Upper lobe of right lung (tissue), 1 donor: ENCODE measurements at places on chromosomes 5 and 9. TPM values are rescaled to one million over a fixed set of nuclear protein-coding genes. Genes with fewer than 3 reads are reported as not detected.

ERAP2 gene
- total RNA-seq, result 26.9 TPM

DNA sequence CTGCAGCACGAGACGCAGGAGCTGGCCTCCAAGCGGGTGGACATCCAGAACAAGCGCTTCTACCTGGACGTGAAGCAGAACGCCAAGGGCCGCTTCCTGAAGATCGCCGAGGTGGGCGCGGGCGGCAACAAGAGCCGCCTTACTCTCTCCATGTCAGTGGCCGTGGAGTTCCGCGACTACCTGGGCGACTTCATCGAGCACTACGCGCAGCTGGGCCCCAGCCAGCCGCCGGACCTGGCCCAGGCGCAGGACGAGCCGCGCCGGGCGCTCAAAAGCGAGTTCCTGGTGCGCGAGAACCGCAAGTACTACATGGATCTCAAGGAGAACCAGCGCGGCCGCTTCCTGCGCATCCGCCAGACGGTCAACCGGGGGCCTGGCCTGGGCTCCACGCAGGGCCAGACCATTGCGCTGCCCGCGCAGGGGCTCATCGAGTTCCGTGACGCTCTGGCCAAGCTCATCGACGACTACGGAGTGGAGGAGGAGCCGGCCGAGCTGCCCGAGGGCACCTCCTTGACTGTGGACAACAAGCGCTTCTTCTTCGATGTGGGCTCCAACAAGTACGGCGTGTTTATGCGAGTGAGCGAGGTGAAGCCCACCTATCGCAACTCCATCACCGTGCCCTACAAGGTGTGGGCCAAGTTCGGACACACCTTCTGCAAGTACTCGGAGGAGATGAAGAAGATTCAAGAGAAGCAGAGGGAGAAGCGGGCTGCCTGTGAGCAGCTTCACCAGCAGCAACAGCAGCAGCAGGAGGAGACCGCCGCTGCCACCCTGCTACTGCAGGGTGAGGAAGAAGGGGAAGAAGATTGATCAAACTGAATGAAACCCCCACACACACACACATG, 654 bp downstream of the PURA start:
- H3K4me3 ChIP-seq, result peak overlapping the region; percentile 77
- no peaks in the 10 kb centered on the region for H3K27me3 ChIP-seq
- peak overlapping the region; percentile 92 for H3K27ac ChIP-seq
- H3K36me3 ChIP-seq, result no peaks in the 10 kb centered on the region
- H3K4me1 ChIP-seq, result peaks cover 57% of the 10 kb centered on the region

- H3K36me3 ChIP-seq, result no peaks in the 10 kb centered on the region
- peaks cover 15% of the 10 kb centered on the region for H3K4me1 ChIP-seq
- H3K27ac ChIP-seq, result peak overlapping the region; percentile 59
Measured at GRCh38 chr9:98120476-98120875, 1.5 kb upstream of the TRIM14 start.

DNA sequence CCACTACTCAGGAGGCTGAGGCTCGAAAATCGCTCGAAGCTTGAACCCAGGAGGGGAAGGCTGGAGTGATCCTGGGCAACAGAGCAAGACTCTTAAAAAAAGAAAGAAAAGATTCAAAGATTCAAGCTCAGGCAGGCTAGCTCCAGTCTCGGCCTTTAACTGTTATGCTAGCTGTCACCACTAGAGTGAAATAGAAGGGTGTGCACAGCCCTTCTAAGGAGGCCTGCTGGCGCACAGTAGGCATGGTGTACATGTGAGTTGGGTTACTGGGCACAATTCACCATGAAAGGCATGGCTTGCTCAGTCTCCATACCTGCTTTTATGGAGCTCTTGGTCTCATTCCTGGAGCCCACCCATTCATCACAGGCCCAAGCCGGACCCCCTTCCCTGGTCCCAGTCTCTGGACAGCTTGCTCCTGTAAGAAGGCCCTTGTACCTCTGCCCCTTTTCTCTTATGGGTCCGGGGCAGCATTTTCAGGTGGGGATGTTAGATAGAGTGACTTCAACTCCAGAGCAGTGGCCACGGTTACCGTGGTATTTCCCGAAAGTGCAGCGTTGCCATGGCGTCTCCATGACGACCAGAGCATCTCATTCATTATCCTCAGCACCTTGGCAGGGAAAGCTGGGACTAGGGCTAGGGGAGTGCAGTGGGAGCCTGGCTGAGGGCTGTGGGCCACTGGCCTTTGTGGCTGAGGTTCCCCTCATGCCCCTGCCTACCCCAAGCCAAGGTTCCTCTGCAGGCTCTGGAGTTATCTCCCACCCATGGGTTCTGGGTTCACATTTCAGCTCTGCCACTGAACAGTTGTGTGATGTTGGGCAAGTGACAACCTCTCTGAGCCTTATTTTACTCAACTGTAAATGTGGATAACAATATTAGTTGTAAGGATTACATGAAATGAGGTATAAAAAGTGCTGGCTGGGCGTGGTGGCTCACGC, 5.7 kb downstream of the NDST1 start:
- peaks cover under 1% of the 10 kb centered on the region for H3K36me3 ChIP-seq
- no peaks in the 10 kb centered on the region for H3K27me3 ChIP-seq
- H3K4me1 ChIP-seq, result peaks cover 88% of the 10 kb centered on the region
- H3K4me3 ChIP-seq, result no peak overlapping the region
- H3K27ac ChIP-seq, result peak overlapping the region; percentile 55
- DNase-seq, result no peak

LHX3 gene
- total RNA-seq, result not detected

- H3K27me3 ChIP-seq, result no peaks in the 10 kb centered on the region
- peak overlapping the region; percentile 66 for H3K27ac ChIP-seq
- no peaks in the 10 kb centered on the region for H3K36me3 ChIP-seq
- peaks cover 35% of the 10 kb centered on the region for H3K4me1 ChIP-seq
- peak overlapping the region; percentile 12 for H3K4me3 ChIP-seq
Measured at GRCh38 chr9:127049044-127049443, 73.4 kb downstream of the ANGPTL2 start.

DNA sequence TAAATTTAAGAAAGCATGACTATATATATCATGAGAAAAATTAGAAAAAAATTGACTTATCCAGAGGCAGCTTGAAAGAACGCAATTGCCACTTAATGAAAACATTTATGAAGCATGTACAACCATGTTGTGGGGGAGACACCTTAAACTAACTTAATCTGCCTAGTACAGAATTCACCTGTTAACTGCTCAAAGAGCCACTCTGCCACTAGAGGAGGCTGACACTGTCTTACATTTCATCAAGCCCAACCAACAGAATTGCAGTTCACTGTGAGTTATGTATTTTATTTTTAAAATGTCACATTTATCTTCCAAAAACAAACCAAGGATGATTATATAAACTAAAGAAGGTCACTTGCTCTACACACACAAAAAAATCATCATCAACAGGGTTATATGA, 252.9 kb downstream of the MLLT3 start:
- no peak overlapping the region for H3K27ac ChIP-seq
- no peak overlapping the region for H3K4me3 ChIP-seq
- H3K36me3 ChIP-seq, result no peaks in the 10 kb centered on the region
- no peaks in the 10 kb centered on the region for H3K4me1 ChIP-seq

GRCh38 chr9:8417341-8417740, 617.8 kb upstream of the DMAC1 start:
- no peak overlapping the region for H3K4me3 ChIP-seq
- DNase-seq, result no peak
- no peak overlapping the region for H3K27ac ChIP-seq
- H3K27me3 ChIP-seq, result no peaks in the 10 kb centered on the region
- no peaks in the 10 kb centered on the region for H3K4me1 ChIP-seq

DNA sequence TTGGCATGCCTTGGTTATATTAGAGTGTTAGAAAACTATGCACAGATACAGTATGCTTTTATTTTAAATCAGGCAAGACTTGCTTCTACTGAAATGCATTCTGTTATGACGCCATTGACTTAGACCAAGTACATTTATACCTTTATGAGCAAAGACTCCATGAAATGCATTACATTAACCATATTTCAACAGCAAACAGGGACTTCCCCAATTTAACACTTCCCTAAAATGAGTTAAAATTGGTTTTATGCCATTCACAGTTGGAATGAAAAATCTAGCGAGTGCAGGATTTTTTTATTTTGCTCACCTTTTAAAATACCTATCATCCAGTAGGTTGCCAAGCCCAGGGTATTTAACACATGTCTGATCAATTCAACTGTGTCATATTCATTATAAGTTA, 272.1 kb upstream of the IZUMO3 start:
- no peak for DNase-seq
- H3K27ac ChIP-seq, result no peak overlapping the region
- H3K36me3 ChIP-seq, result no peaks in the 10 kb centered on the region
- H3K27me3 ChIP-seq, result no peaks in the 10 kb centered on the region

TAF11L7 gene
- not detected for total RNA-seq

- no peaks in the 10 kb centered on the region for H3K36me3 ChIP-seq
- peak within 1 kb of the TSS; percentile 62 for H3K4me3 ChIP-seq
- peak; percentile 92 for DNase-seq
Measured at GRCh38 chr5:60843936-60844905, at the start of gene ELOVL7. TSS of gene ELOVL7 (minus strand) at chr5:60844269. CDS start at chr5:60787397, 56,872 bp downstream.

KIF4B gene
- total RNA-seq, result 0.17 TPM

DNA sequence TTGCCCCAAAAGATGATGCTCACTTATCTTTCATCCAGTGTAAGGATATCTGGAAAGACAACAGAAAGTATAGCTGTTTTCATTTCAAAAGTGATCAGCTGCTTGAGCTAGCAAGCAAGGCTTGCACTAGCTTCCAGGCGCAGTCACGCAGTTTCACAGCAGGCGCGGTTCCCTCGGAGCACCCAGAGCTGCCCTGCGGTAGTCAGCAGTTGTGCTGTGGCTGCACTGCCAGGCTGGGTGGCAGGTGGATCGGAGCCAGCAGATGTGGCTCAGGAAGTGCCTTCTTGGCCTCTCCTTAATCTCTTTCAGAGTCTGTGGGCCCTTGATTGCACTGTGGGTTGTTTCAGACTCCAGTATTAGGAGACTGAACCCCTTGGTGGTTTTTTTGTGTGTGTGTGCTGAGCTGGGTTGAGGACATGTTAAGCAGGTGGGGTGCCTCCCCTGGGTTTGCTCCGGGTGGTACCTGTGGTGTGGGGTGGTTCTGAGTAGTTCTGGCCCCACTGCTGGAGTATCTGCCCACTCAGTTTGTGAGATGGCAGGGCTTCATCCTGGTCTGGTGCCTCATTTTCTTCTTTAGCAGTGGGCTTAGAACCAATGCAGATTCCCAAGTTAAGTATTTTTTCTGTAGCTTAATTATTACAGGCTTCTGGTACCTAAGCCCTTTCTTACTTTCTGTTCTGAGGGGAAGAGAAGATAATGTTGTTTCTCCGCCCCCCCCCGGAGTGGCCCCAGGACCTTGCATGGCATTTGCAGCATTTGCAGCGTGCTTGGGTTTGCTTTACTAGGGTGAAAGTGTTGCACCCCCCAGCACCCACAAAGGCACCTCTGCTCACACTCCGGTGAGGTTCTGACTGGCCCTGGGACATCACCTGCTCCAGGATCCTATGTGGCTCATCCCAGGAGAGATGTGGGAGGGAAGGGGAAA, 16.4 kb downstream of the TENT4A start:
- no peaks in the 10 kb centered on the region for H3K27me3 ChIP-seq
- H3K27ac ChIP-seq, result no peak overlapping the region
- H3K36me3 ChIP-seq, result no peaks in the 10 kb centered on the region
- no peak overlapping the region for H3K4me3 ChIP-seq

IL9 gene
- not detected for total RNA-seq

GRCh38 chr5:43348861-43349363, 35.7 kb upstream of the HMGCS1 start:
- H3K4me3 ChIP-seq, result no peak overlapping the region
- no peaks in the 10 kb centered on the region for H3K27me3 ChIP-seq
- H3K36me3 ChIP-seq, result no peaks in the 10 kb centered on the region
- H3K27ac ChIP-seq, result no peak overlapping the region
- no peak for DNase-seq
- no peaks in the 10 kb centered on the region for H3K4me1 ChIP-seq

DNA sequence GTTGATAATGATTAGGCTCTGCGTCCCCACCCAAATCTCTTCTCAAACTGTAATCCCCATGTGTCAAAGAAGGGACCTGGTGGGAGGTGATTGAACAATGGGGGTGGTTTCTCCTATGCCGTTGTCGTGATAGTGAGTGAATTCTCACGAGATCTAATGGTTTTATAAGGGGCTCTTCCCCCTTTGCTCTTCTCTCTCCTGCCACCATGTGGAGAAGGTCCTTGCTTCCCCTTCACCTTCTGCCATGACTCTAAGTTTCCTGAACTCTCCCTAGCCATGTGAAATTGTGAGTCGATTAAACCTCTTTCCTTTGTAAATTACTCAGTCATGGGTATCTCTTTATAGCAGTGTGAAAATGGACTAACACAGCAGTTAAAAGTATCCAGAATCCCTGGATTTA, 715.2 kb upstream of the DMAC1 start:
- no peaks in the 10 kb centered on the region for H3K27me3 ChIP-seq
- no peak overlapping the region for H3K27ac ChIP-seq
- H3K4me3 ChIP-seq, result no peak overlapping the region
- DNase-seq, result no peak

SMIM32 gene
- total RNA-seq, result not detected

- no peaks in the 10 kb centered on the region for H3K4me1 ChIP-seq
- no peak overlapping the region for H3K27ac ChIP-seq
- no peaks in the 10 kb centered on the region for H3K36me3 ChIP-seq
- no peaks in the 10 kb centered on the region for H3K27me3 ChIP-seq
Measured at GRCh38 chr5:92544036-92544435, 1037.0 kb downstream of the NR2F1-AS1 start.

DNA sequence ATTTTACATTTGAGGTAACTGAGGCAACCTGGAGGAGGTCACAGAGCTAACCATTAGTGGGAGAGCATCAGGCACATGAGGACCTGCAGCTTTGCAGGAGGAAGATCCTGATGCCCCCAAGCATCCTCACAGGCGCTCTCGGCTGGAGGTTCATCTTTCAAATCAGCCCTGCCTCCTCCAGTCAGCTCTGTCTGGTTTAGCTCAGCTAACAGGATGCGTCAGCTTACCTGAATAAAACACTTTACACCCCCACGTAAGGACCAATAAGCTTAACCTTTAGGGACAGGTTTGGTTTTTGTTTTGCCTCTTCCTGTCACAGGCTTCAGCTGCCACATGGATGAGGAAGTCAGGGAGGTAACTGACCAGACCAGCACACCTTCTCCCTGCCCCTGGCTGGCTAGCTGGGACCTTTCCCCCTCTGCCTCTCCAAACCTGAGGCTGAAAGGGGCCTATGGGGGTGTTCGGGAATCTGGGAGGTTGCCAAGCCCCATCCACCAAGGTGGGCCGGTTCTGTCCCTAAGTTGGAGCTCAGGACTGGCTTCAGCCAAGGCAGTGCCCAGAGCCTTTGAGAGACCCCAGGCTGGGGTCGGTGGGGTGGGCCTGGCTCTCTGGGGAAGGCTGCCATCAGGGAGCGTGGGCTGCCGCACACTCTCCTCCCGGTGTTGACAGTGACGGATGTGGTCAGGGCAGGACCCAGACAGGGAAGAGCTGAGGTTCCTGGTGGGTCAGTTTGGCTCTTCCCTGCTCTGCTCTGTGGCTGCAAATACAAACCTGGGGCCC, 20.0 kb upstream of the FCN1 start:
- DNase-seq, result no peak
- H3K36me3 ChIP-seq, result no peaks in the 10 kb centered on the region
- H3K27ac ChIP-seq, result no peak overlapping the region
- peaks cover 10% of the 10 kb centered on the region for H3K27me3 ChIP-seq
- peaks cover 4% of the 10 kb centered on the region for H3K4me1 ChIP-seq

- peak overlapping the region; percentile 97 for H3K27ac ChIP-seq
- H3K36me3 ChIP-seq, result peaks cover 43% of the 10 kb centered on the region
- no peaks in the 10 kb centered on the region for H3K27me3 ChIP-seq
- H3K4me1 ChIP-seq, result peaks cover 56% of the 10 kb centered on the region
- DNase-seq, result peak; percentile 80
Measured at GRCh38 chr9:33025572-33026342, 684 bp downstream of the DNAJA1 start.
